ENCODE measurements at places on chromosomes 3 and 15.
A peak's percentile ranks its signal among the peaks of the same experiment; 100 is the strongest.

DNA sequence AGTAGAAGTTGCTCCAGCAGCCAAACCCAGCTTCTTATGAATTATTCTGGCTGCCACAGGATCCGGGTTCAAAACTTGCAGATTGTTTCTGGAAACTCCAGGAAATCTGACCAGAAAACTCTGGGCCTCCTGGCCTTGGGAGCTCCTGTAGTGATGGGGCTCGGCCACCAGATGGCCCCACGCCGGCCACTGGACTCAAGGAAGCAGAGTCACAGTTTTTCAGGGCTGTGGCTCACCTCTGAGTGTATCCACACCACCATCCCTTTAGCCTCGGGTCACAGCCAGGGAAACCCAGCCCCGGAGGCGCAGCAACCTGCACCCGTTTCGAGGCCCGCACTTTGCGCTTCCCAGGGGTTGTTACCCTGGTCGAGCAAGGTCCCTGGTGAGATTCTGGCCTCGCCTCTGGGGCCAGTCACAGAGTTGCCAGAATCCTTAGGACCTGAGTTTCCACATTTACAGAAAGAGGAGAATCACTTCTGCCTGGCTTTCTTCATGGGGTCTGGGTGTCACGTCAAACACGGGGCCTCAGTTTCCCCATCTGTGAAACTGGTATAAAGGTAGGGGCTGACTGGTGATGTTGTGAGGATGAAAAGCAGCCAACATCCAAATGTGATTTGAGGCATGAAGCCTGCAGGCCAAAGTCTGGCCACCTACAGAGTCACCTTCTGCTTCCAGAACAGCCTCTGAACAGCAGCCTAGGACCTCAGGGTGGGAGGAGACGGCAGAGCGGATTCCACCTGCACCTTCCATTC lies 53.5 kb upstream of the LCTL start:
- peak; percentile 87 for DNase-seq

DNA sequence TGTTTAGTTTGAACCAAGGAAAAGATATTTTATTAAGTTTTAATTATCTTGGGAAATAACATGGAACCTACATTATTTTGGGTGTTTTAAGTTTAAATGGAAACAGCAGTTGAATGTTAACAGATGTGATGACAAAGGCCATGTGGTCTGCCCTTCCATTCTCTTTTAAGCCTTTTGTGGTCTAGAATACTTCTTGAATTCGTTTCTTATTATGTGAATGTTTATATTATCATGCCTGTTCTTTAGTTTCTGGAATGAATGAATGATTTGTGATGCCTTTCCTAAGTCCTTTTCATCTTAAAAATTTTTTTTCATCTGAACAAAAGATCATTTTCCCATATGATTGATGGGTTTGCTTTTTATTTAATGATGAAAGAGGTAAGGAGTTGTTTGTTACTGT lies 44.6 kb downstream of the SNRK start:
- DNase-seq, result no peak

DNA sequence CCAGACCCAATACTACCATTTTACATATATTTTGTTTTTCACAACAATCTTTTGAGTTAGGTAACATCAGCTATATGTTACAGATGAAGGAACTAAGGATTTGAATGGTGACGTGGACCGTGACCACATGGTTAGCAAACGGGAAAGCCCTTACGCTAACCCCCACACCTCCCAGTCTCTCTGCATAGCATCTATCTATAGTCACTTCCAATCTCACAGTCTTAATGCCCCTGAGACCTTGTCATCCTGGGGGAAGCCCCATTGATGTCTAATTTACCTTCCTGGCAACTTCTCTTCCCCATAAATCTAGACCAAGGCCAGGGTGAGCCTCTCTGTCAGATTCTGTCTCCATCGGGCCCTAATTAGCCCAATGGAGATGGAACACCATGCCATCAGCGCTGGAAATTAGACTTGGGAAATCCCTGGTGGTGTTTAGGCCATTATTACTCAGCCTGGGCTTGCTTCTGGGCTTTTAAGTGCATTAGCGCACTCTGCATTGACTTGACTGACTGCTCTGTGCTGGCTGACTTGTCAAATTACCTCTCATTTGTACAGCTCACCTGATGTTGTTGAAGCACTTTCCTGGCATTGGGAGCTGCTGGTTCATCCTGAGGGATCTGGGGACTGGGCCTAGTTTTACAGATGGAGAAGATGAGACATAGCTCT lies 34.0 kb upstream of the SH3GL3 start:
- DNase-seq, result no peak

- no peak for DNase-seq
Observed at GRCh38 chr3:24405057-24405456, 89.6 kb downstream of the THRB start.

GRCh38 chr15:67999320-68000100 lies 54.6 kb upstream of the PIAS1 start:
- DNase-seq, result peak; percentile 26

DNA sequence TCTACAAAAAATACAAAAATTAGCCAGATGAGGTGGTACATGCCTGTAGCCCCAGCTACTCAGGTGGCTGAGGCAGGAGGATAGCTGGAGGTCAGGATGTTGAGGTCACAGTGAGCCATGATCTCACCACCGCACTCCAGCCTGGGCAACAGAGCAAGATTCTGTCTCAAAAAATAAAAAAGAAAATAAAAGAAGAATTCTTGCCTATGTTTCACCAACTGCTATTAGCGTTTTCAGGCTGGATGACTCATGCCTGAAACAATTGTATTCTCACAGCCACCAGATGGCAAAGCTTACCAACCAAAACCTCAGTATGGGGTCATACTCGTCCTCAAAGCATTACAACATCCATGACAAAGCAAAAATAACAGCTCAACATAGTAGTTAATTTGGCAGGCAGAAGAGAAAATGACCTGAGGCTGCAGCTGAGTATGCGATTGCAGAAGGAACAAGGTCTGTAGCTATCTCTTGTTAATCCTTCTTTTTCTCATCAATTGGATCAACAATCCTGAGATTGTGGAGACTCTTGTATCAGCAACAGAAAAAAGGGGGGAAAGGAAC lies 52.2 kb downstream of the TP53BP1 start:
- DNase-seq, result peak; percentile 85

DNA sequence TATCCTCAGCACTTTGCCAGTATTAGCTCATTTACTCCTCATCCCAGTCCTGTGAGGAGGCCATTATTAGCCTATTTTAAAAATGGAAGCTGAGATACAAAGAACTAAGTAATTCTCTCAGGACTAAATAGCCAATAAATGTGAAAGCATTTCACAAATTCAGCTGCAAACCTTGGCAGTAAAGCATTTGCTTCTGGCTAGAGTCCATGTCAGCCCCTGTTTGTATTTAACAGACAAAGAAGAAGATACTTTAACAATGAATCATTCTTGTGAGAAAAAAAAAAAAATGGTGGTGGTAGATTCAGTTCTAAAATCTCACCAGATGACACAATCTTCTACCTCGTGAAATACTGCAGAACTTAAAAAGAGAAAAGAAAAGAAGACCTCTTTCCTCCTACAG lies 85.0 kb upstream of the CNTN6 start:
- peak; percentile 0 for DNase-seq

GRCh38 chr3:146827836-146828235 lies 222.7 kb upstream of the PLSCR5 start:
- no peak for DNase-seq

DNA sequence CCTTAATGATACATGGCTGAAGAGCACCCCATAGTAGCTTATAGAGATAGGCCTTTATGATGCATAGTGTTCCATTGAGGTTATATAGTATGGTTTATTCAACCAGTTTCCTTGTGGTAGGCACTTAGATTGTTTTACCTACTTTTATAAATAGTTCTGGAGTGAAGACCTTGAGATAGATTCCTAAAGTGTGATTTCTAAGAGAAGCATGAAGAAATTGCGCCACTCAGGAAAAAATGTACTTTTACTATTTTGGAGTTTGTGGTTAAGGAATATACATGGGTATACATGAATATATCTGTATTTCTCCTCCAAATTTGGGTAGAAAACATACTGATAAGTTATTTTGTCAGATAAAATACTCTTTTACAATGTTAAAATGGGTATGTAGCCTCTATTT lies 70.5 kb downstream of the CHD2 start:
- no peak for DNase-seq

DNA sequence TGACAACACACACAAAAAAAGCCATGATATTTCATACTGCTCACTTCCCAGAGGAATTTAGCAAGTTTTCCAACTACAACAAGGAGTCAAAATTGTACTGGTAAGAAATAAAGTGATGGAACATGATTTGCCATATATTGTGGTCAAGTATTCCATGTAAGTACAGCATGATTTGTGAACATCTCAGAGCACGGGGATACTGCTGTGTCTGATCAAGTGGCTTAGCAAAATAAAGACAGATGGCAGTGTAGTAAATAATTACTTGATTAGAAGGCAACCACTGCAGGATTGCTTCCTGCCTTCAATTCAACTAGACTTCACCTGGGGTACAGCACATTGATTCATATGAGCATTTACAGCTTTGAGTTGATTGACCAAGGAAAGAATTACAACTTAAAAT lies 51.6 kb upstream of the DUT start:
- DNase-seq, result no peak

DNA sequence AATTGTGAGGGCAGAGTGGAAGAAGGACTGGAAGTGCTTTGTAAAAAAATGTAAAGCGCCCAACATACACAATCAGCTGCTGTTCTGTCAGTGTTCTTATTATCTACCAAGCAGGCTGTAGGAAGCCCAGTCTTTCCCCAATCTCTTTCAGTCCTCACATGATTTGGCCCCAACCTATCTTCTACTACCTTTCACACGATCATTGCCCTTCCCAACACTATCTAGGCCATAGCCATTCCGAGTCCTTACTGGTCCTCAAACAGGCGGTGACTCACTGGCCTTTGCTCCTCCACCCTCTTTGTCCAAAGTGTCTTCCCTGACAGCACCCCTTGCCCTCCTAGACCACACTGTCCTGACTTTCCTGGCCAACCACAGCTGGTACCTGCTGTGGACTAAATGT lies 861 bp upstream of the RFT1 start:
- no peak for DNase-seq

DNA sequence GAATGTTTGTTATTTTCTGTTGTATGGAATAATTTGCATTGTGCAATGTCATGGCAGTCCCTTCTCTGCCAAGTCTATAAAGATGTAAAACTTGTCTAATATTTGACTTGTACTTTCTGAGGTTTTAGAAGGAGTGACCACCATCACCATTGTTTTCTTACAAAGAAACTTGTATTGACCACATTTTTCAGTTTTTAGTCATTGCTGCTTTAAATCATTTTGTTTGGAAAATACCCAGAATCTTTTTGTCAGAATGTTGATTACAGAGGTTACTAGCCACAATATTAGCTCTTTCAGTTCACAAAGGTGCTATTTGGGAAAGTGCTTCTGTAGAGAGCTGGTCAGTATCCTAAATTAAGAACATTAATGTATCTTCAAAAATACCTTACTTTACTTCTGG lies 532.4 kb upstream of the GBE1 start:
- no peak for DNase-seq

DNA sequence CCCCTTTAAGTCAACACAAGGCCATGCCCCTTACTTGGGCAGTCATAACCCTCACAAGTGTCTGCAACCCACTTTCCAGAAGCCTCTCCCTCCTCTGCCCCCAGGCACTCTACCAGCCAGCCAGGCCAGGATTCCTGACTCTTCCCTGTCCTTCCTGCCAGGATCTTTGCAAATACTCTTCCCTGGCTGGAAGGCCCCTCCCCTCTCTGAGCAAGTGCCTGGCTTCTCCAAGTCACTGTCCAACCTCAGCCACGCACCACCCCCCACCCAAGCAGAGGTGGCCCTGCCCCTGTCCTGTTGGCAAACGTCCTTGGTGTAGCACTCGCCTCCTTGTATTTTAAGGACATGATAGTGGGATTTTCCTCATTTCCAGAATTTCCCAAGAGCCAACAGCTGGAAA lies 54.7 kb upstream of the USP3 start:
- peak; percentile 27 for DNase-seq

DNA sequence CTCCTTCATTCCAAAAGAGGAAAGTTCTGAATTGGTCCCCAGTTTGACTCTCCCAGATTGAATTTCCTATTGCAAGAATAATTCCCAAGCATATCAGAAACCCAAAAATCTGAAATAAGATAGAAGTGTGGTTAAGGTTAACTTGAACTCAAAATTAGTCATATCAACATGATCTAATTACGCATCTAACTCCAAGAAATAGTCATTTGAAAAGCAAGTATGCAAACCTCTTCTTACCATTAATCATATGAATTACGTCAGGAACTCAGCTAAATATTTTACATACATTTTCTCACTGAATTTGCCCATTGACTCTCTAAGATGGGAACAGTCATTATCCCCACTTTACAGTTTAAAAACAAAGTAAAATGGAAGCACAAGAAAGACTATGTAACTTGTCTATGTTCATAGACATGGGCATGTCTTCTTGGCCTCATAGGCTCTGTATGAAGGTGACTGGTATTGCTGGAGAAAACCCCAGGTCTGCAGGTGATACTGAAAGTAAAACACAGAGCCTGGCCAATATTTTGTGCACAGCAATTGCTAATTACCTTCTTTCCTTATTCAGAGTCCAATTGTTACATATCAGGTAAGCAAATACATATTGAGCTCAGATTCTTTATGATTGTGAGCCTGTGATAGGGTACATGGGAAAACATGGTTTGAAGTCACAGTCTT lies 139.2 kb downstream of the ATP8B4 start:
- no peak for DNase-seq

- DNase-seq, result no peak
Observed at GRCh38 chr3:127538569-127538968, 52.0 kb downstream of the TPRA1 start.

- DNase-seq, result no peak
Observed at GRCh38 chr15:79572691-79573404, 140.7 kb downstream of the MINAR1 start.

GRCh38 chr3:3184876-3185275 lies 5.4 kb upstream of the CRBN start:
- no peak for DNase-seq

GRCh38 chr3:37741644-37742043 lies 120.0 kb upstream of the CTDSPL start:
- peak; percentile 26 for DNase-seq

All from HTR-8/SVneo (cell line).